T1000 (cell line): ENCODE measurements at places on chromosomes 16 and 17.

GRCh38 chr16:87754535-87754934 lies 11.3 kb downstream of the KLHDC4 start:
- DNase-seq = no peak

DNA sequence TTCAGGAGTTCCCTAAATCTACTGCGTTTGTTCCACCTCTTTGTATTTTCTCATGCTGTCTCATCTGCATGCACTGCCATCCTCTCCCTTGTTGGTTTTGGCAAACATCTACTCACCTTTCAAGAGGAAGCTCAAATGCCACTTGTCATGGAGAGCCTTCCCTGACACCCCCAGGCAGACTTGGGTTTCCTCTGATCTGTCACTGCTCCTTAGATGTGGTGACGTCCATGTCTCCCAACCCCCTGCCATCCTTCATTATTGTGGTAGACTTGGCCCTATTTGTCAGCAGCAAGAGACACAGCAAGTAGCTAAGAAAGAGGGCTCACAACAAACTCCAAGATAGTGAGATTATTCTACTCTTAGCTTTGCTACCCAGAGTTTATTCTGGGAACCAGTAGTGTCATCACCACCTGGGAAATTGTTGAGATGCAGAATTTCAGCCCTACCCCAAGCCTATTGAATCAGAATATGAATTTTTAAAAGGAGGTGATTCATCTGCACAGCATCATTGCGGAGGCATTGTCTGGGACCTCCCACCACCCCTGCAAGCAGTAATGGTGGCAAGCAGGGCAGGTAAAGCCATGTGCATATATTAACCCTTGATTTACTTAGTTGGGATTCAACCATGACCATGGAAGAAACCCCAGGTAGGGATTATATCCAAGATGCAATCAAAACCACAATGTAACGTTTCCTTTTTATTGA lies 248.9 kb downstream of the SHISA9 start:
- no peak for DNase-seq

GRCh38 chr17:4560421-4560820 lies at the start of gene GGT6:
Gene GGT6 (minus strand): TSS chr17:4560577. CDS start chr17:4560521, 56 bp downstream.
- DNase-seq = no peak

- DNase-seq = peak; percentile 59
Measured at GRCh38 chr17:18258356-18259038, at the start of gene FLII. Gene FLII (minus strand): TSS chr17:18258738. CDS start chr17:18258690, 48 bp downstream.

DNA sequence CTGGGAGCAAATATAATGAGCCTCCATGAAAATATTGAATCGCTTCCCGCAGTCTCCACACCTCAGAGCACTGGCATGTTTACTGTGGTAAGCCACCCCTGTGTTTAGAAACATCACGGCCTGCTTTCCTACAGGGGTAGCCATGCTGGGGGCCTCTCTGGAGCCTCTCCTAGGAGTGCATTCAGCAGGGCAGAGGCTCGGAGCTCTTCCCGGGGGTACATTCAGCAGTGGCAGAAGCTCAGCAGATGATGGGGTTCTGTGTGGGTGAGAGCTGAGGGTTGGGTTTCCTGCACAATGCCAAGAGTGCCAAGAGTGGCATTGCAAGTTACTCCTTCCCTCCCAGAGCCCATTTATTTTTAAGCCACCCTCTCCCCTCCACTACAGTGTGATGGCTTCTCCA lies 386.6 kb downstream of the SEC14L1 start:
- DNase-seq = no peak

DNA sequence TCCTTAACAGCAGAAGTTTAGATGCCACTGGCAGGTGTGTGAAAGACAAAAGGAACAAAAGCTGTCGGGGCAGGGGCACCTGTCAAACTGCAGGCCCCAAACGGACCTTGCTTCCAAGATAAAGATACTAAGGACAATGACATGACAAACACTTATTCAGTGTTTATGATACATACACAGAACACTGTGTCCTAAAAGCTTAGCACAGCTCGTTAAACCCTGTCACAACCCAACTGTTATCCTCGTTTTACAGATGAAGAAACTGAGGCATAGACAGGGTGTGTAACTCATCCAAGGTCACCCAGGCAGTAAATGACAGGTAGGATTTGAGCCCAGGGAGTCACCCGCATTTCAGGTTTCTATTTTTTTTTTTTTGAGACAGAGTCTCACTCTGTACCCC lies 9.6 kb downstream of the SDK2 start:
- no peak for DNase-seq

GRCh38 chr17:19671433-19671832 lies 22.9 kb downstream of the ALDH3A2 start:
- no peak for DNase-seq

GRCh38 chr17:15413101-15413771 lies 54.2 kb downstream of the CDRT4 start:
- no peak for DNase-seq

DNA sequence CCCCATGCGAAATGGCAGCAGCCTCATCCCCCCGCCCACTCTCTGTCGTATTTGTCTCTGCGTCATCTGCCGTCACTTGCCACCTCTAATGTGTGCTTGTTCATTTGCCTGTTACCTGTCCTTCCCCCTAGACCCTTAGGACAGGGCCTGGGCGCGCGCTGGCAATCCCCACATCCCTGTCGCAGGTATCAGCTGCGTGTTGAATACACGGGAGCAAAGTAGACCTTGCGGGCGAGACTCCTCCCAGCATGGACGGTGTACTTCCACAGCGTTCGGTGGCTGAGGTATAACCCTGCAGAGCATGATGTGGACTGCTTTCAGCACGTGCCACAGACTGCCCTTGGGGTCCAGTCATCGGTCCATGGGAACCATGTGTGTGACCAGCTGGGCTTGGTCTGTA lies 170.1 kb upstream of the CHMP6 start:
- no peak for DNase-seq

DNA sequence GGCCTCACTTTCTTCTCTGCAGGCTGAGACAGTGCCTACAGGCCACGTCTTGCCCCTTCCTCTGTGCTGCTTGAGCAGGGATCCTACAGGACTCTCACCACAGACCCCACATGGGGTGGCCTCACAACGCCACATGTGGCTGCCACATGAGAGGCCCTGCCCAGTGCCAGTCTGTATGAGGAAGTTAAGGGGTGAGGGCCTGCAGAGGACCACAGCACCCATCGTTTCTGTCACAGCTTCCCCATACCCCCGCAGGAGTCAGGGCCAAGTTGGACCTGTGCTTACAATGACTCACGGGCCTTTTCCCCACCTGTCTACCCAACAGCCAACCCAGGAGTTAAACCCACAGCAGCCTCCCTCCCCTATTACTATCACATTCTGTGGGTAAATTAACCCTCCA lies 2.9 kb upstream of the GSDMB start:
- no peak for DNase-seq

- no peak for DNase-seq
Measured at GRCh38 chr17:64180089-64181073, 50.4 kb upstream of the ERN1 start.

- no peak for DNase-seq
Measured at GRCh38 chr16:66002601-66003000, 363.9 kb upstream of the CDH5 start.

DNA sequence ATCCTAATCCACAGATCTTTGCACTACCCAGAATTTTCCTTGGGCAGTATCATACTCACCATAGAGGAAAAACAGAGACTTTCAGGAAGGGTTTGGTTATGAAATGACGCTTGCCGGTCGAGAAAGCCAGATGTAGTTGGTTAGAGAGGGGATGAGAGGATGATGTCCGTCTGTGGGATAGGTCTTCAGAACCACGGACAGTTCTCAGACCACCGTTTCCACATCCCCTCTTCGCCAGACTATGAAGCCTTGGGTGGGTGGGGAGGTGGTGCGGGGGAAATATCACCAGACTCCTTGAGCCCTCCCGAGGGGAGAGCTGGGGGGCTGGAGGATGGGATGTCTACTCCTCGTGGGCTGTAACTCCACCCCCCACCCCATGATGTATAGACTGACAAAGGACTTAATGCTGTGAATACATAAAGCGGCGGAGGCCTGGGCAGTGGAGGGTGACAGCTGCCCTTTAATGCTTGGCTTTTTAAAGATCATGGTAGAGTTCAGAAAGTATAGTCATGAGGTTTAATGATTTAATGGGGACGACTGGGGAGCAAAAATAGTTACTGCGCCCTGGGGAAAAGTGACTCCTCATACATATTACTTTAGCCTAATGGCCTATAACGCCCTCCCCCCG lies 96.6 kb downstream of the MRM1 start:
- DNase-seq = no peak

GRCh38 chr16:66376577-66377305 lies 10.2 kb downstream of the CDH5 start:
- DNase-seq = no peak

- DNase-seq = no peak
Measured at GRCh38 chr16:75745242-75745641, 19.0 kb upstream of the CPHXL start.

GRCh38 chr16:57268804-57269800 lies 15.4 kb downstream of the PLLP start:
- DNase-seq = no peak

DNA sequence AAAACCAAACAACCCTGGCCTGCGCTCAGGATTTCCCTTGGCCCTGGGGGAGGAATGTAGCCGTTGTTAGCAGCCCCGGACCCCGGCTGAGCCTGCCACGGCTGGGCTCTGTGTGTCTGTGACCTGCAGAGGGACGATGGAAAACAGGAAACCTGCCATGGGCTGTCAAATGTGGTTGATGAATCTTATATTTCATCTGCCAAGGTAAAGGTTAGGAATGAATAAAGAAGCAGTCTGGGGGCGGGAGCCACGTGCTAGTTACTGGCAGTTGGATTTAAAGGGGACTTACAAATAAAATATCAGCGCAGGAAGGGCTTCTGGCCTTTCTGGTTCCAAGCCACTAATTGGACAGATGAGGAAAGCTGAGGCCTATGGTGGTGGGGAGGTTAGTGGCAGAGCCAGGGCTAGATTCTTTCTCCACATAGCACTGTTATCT lies at the start of gene KRT23:
TSS of gene KRT23 (minus strand) at position 263 of the 436 bp plus-strand sequence. CDS start 1,043 bp downstream, outside the sequence.
- DNase-seq = no peak

GRCh38 chr16:2834968-2835367 lies 4.9 kb downstream of the ZG16B start:
- no peak for DNase-seq

- no peak for DNase-seq
Measured at GRCh38 chr16:4147236-4147635, 31.0 kb upstream of the ADCY9 start.

DNA sequence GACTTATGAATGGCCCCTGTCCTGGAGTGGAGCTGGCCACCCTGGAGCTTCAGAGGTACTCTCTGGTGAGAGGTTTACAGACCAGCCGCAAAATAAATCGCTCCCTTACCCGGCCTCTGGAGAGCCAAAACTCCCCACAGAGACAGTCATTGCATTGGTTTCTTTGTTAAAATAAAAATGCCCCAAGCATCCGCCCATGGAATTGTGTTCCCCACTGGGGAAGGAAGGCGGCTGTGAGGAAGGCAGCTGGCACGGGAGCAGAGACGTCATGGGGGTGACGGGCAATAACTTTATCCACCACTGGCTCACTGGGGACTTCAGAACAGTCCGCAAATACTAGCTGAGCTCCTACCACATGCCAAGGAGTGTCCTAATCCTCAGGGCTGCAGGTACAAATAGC lies 266.2 kb upstream of the FOXF1 start:
- DNase-seq = no peak

GRCh38 chr17:57567251-57567650 lies 177.8 kb downstream of the CCDC182 start:
- no peak for DNase-seq

GRCh38 chr17:41631025-41631897 lies 6.9 kb upstream of the KRT17 start:
- DNase-seq = no peak

- peak; percentile 86 for DNase-seq
Measured at GRCh38 chr17:951325-952132, 28.0 kb downstream of the NXN start.

DNA sequence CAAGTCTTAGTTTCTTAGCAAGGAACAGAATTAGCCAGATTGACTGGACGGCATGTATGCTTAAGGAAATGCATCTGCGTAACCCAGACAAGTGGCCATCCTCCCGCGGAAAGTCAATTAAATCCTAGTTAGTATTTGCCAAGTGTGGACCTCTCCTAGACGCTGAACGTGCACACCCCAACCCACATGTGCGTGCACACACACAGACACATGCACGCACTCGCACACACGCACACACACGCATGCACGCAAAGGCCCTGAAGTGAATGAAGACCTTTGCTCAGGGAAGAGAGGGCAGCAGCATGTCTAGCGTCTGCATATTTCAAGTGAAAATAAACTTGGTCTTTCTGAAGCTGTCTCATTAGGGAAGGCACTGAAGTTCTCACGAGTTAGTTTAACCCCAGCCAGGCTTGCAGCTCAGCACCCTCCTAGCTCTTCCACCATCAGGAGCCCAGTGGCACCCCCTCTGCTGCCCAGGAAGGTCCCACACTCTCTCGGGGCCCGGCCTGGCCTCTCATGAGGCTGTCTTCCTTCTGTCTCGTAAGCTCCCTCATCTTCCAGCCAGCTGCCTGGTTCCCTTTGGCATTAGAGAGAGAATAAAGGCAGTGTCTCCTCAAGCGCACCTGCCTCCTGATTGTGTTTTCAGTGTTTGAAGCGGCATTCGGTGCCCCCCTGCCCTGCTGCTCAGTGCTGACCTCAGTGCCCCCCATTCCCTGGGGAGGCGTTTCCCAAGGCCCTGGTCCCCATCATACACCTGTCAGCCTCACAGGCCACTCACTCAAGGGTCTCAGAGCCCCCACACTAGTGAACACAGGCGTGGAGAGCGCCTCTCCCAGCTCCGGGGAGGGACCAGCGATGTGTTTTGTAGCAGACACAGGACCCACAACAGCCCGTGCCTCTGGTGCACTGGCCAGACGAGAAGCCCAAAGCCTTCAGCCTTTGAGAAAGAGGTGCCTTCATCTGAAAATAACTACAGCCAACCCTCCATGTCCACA lies 52.2 kb upstream of the CHMP6 start:
- no peak for DNase-seq

DNA sequence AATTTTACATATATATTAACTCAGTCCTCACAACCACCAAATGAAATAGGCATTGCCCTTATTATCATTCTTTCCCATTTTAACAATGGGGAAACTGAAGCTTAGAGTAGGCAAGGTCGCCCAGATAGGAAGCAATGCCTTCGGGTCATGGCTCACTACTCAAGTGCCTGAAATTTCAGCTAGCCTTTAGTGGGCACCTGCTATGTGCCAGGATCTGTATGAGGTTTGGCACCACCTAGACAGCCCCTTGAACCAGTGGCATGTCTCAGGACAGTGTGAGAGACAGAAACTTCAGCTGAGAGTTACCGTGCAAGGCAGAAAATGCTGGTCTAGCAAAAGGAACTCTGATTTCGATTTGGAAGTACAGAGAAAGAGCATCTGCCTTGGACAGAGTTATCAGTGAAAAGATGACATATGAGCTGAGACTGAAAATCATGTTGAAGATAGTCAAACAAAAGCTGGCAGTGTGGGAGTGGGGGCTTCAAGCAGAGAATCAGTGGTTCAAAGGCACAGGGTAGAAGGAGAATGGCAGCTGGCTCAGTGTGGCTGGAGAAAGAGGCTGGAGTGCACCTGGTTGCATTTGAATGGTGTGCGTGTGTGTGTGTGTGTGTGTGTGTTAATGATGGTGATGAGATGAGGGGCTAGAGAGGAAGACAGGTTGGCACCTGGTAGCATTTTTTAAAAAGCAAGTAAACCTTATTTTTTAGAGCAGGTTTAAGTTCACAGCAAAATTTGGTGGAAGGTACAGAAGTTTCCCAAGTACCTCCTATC lies 29.1 kb downstream of the CDH13 start:
- no peak for DNase-seq

- DNase-seq = no peak
Measured at GRCh38 chr16:1098266-1098991, 2.4 kb upstream of the C1QTNF8 start.
